ENCODE measurements at places on chromosomes 2 and 18.
A peak's percentile ranks its signal among the peaks of the same experiment; 100 is the strongest.

GRCh38 chr2:230754200-230754599, 41.6 kb downstream of the CAB39 start:
- no peak for DNase-seq

DNA sequence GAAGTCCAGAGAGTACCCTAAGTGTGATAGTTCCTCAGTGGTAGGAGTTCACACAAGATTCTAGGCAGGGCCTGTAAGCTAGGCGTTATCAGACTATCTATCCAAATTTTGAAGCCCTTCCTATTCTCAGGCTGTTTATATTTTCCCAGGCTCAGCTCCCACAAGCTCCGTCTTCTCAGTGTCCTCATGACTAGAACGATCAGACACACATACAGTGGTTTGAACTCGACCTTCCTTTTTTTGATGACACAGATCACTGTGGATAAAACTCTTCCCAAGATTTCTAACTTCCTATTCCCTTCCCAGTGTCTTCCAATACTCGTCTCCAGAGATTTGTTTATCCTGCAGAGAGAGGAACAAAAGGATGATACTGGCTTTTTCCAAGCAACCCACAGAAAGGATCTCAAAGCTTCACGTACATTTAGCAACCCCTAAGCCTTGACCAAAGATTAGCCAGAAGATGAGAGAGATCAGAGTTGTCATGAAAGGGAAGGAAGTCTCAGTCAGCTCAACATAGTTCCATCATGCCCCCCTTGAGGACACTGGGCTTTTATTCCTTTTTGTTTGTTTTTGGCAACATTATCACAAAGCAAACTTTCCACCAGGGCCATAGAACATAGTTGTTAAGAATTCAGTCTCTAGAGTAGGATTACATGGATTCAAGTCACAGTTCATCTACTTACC, 42.3 kb upstream of the DOK6 start:
- DNase-seq, result no peak

DNA sequence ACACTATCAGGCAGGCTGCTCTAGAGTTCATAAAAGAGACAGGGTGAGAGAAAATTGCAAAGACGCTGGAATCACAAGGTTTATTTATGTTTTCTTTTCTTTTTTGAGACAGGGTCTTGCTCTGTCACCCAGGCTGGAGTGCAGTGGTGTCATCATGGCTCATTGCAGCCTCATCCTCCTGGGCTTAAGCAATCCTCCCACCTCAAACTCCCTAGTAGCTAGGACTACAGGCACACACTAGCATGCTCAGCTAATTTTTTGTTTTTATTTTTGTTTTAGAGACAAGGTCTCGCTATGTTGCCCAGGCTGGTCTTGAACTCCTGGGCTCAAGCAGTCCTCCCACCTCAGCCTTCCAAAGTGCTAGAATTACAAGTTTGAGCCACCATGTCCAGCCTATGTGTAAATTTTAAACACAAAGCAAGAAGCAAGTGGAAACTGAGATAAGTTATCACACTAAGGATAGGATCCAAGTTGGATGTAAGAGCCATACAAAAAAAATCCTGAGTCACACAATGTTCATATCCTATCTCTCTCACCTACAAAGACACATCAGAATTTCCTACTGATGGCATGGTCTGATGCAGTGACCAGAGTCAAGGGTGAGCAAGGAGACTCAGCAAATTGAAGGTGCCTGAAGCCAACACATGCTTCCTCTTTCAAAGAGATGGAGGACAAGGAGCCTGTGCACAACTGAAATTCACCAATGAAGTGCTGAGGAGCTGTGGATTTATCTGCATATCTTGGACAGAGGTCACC, 31.4 kb downstream of the MYL12B start:
- no peak for DNase-seq

- no peak for DNase-seq
Measured at GRCh38 chr2:150467621-150467963, 19.9 kb downstream of the RND3 start.

GRCh38 chr2:235630718-235631296, 137.0 kb downstream of the AGAP1 start:
- DNase-seq, result no peak

DNA sequence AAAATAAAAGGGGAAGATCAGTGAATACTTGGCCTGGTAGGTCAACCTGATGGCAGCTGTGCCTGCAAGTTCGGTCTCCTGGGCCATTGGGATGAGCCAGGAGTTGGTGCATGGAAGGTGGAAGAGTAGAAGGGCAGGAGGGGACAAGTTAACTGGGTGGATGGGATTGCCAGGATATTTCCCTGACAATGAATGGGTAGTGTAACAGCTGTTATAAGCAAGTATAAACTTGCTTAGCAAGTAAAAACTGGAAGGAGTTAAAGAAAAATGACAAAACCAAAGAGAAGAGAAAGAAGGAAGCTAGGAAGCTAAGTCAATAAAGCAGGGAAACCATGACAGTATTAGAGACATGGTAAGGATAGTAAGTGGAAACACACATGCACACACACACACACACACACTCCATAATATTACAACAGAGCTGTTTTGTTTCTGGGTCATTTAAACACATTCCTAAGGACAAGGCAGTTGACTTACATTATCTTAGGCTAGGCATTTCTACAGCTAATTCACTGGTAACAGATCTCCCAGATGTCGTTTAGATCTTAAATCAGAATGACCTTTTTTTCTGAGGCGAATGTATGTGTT, 29.7 kb downstream of the MEP1B start:
- no peak for DNase-seq

DNA sequence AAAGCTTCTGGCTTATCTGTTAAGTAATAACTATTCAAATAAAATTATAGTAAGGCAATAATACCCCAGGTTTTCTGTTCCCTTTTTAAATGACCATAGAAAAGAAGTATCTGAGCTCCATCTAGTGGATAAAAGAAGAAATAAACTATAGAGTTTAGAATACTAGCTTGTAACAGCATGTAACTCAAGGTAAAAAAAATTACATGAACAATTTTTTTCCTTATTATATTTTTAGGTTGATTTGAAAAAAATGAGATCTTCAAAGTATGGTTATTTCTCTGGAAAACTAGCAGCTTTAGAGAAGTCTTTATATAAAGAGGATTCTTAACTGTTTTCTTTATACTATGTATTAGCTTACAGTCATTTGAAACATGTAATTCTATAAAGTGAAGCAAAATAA, 58.1 kb downstream of the NCKAP1 start:
- peak; percentile 16 for DNase-seq

DNA sequence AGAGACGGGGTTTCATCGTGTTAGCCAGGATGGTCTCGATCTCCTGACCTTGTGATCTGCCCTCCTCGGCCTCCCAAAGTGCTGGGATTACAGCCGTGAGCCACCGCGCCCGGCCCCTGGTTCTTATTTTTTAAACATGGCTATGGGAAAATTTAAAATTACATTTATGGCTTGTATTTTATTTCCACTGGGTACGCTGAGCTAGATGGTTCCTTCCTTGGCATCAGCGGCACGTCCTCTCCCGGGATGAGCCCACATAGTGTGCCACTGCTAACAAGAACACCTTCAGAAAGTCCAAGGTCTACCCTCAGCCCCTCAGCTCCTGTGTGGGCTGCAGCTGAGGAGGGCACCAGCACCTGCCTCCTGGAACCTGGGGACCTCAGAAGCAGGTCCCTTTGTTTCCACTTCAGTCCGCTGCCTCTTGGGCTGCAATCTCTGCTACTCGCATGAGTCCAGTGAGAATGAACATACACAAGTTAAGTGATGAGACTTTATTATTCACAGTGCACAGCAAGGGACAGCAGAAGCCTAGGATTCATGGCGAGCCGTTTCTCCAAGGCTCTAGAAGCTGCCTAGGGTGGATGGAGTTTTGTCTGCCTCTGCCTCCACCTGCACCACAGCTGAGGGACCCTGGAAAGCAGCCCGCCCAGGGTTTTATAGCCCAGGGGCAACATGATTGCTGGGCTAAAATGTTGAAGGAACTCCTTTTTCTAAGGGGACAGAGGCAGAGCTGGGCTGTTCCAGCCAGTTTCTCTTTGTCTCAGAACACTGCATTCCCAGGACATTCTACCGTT, 107.5 kb upstream of the TEX51 start:
- no peak for DNase-seq

- no peak for DNase-seq
Measured at GRCh38 chr2:121429119-121429903, 101.4 kb upstream of the RNU4ATAC start.

DNA sequence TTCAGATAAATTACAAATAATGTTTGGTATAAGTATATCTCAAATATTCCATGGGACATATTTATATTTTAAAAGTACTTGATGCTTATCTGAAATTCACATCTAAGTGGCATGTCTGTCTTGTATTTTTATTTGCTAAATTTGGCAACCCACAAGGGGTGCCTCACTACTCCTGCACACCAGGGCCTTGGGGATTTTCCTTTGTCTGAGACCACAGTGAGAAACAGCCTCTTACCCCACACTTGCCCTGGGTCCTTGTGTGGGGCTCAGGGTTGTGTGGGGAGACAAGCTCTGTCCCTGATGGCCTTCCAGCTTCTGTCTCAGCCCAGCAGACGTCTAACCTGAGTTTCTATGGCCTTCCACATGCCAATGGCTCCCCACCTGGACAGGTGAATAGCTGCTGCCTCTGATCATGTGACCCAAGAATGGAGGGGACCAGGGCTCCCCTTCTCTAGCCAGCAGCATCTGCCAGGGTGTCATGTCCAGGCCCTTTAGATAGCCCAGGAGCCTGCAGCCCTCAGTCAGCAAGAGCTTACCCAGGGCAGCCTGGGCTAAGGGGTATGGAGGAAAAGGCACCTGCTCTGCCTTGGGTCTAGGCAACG, 49.5 kb upstream of the MRPL33 start:
- no peak for DNase-seq

DNA sequence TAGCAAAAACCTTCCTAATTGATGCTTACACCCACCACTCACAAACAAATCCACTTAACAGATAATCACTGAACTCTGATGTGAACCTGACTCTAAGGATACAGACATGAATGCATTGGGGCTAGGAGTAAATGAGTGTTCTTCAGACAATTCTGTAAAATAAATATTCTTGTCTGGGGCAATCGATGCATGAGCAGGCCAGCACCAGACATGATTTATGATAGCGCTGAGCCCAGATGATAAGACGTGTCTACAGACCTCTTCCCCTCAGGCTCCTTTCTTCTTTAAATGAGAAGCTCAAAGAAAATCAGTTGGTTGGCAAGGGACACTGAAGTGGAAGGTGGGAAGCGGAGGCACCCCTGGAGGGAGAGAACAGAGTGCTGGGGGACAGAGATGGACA, 27.3 kb upstream of the BIN1 start:
- DNase-seq, result no peak

- no peak for DNase-seq
Measured at GRCh38 chr2:192775011-192775410, 580.3 kb upstream of the TMEFF2 start.
